ENCODE measurements at places on chromosomes 2 and 18.

- DNase-seq = no peak
Measured at GRCh38 chr2:160367887-160368286, 125.7 kb downstream of the RBMS1 start.

GRCh38 chr2:16249246-16250055, 309.1 kb downstream of the MYCN start:
- no peak for DNase-seq

DNA sequence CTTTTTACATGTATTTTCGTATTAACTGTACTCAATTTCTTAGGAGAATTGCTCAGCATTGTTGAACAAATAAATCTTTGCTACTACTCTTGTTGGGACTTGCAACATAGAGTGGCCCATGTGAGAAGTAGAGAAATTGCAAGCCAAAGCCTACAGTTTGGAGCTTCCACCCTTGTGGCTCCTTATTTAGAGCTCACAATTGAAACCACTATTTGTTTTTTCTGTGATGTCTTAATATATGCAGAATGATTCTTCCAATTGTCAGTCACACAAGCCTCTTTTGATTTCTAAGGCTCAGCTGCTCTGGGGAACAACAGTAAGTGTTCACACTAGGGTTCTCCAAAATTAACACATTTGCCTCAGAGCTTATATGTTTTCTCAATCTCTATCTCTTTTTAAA, 60.2 kb upstream of the GALNT13 start:
- DNase-seq = no peak

DNA sequence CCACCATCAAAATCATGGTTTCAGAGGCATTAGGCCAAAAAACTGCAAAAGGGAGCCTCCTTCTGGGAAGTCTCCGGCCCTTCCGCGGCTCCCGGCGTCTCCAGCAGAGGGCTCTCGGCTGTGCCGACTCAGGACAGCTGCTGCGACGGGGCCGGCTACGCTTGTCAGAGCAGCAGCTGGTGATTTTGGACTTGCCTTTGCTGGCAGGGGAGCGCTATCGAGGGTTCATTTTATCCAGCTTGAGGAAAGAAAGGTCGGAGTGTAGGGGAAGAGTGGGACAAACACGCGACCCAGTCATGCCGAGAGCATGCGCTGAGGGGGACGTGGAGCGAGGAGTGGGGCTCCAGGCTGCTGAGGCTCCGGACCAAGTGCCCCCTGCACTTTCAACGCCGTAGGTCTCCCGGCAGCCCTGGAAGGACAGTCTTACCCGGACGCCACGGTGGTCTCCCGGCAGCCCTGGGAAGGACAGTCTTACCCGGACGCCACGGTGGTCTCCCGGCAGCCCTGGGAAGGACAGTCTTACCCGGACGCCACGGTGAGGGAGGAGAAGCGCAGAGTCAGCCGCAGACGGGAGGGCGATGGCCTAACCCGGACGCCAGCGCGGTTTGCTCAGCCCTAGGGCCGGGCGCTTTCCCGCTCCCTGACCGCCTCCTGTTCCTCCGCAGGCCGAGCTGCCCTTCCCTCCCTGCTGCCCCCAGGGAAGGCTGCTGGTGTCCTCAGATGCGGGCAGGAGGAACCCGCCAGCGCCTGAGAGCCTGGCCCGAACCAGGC, 21.7 kb downstream of the DDX18 start:
- DNase-seq = peak; percentile 7

GRCh38 chr2:210259687-210260086, 34.4 kb upstream of the ACADL start:
- DNase-seq = no peak

- DNase-seq = no peak
Measured at GRCh38 chr2:130355172-130355577, 681 bp upstream of the PTPN18 start.

GRCh38 chr2:191441496-191442214, 196.5 kb downstream of the MYO1B start:
- no peak for DNase-seq

DNA sequence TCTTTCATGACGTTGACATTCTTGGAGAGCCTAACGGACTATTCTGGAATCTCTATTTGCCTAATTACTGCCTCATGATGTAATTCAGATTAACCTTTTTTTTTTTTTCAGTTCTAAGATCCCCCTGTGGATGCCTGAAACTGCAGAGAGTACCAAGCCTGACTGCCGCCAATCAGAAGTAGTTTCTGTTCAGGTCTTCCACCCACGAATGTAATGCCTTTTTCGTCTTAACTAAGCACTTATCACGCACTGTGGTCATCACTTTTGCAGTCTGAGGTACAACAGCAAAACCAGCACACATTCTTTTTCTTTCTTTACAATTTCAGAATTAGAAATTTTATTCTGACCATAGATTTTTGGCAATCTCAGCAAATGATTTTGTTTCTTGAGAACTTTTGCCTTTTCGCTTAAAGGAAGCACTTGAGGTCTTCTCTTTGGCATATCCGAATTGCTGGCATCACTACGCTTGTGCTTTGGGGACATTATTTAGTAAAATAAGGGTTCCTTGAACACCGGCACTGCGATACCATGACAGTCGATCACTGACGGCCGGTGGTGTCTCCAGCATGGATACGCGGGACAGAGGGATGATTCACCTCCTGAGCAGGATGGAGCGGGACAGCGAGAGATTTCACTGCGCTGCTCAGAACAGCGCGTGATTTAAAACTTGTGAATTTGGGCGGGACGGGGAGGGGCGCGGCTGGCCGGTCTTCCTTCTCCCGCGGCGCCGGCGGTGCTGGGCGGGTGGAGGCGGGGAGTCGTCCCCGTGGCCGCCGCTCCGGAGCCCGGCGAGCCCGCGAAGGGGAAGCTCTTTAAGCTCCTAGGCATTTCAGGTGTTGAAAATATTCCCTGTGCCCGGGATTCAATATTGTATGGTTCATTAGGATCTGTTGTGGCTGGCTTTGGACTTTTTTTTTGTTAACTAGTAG, 32.0 kb upstream of the GPR55 start:
- no peak for DNase-seq

DNA sequence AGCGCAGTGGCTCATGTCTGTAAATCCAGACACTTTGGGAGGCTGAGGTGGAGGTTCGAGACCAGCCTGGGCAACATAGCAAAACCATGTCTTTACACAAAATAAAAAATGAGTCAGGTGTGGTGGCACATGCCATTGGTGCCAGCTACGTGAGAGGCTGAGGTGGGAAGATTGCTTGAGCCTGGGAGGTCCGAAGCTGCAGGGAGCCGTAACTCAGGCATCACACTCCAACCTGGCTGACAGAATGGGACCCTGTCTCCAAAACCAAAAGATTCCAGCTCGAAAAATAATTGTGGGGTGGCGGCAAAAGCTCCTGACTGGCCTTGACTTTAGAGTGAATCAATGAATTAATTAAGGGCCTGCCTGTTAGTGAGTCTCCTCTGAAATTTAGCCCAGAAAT, 1.2 kb upstream of the ALPP start:
- DNase-seq = no peak

GRCh38 chr2:111665551-111666116, 218.4 kb downstream of the ANAPC1 start:
- no peak for DNase-seq

- no peak for DNase-seq
Measured at GRCh38 chr2:182605166-182605565, 110.9 kb upstream of the DNAJC10 start.

DNA sequence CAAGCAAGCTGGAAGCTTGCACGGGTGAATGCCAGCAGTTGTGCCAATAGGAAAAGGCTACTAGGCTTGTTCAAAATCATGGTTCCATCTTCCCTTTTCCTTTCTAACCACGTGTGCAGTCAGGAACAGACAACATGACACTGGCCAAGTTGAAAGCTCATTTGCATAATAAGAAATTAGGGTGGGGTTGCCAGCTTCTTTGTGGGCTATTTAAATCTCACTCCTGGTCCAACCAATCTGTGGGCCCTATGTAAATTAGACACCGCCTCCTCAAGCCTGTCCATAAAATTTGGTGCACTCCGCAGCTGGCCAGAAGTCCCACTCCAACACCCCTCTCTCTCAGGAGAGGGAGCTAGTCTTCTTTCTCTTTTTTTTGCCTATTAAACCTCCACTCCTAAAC, 1948.4 kb upstream of the PIK3C3 start:
- DNase-seq = no peak

GRCh38 chr2:206323486-206323885, 49.0 kb downstream of the ZDBF2 start:
- no peak for DNase-seq

GRCh38 chr2:117071556-117072102, 742.9 kb upstream of the DDX18 start:
- no peak for DNase-seq

DNA sequence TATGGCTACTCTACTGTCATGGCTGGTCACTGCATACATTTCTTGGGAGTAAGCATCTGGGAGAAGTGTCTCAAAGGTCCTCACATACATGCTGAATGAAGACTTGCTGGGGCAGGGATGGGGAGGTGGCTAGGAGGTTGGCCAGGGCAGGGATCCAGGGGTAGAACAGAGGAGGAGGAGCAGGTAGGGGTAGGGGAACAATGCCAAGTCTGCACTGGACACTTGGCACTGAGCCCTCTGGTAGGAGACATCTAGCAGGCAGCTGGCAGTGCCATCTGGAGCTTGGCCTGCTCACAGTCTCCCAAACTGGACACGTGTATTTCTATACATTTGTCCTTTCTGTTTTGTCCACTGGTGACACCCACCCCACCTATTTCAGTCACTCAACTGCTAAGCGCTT, 62.7 kb upstream of the REV1 start:
- DNase-seq = peak; percentile 70

DNA sequence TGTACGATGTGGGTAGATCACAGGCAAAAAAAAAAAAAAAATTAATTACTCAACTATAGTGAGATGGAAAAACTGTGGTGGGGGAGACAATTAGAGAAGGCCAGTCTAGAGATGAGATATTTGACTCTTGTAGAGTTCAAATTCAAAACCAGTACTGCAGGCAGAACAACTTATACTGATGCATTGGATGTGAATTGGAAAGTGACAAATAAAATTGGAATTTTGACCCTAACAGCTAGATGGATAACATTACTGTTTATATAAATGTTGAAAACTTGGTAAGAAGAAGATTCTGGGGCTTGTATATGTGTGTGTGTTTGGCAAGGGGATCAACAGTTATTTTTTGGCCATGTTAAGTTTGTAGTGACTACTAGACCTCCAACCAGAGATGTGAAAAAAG, 256.9 kb downstream of the RND3 start:
- no peak for DNase-seq

DNA sequence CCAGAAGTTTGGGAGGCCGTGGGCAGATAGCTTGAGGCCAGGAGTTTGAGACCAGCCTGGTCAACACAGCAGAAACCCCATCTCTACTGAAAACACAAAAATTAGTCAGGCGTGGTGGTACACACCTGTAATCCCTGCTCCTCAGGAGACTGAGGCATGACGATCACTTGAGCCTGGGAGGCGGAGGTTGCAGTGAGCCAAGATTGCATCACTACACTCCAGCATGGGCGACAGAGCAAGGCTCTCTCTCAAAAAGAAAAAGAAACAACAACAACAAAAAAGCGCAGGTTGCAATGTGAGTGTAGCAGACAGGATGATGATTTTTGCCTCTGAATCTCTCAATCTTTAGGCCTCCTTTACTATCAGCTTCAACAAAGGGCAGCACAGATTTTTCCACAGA, 2.7 kb upstream of the USP14 start:
- no peak for DNase-seq

- no peak for DNase-seq
Measured at GRCh38 chr2:26561376-26561775, 79.8 kb downstream of the CIB4 start.

GRCh38 chr2:162646794-162647193, 191.8 kb downstream of the KCNH7 start:
- no peak for DNase-seq

GRCh38 chr2:47598476-47598875, 184.5 kb upstream of the MSH6 start:
- DNase-seq = no peak

- DNase-seq = no peak
Measured at GRCh38 chr2:191626497-191627151, 51.3 kb upstream of the NABP1 start.

- no peak for DNase-seq
Measured at GRCh38 chr2:189454009-189454408, 12.7 kb downstream of the WDR75 start.

DNA sequence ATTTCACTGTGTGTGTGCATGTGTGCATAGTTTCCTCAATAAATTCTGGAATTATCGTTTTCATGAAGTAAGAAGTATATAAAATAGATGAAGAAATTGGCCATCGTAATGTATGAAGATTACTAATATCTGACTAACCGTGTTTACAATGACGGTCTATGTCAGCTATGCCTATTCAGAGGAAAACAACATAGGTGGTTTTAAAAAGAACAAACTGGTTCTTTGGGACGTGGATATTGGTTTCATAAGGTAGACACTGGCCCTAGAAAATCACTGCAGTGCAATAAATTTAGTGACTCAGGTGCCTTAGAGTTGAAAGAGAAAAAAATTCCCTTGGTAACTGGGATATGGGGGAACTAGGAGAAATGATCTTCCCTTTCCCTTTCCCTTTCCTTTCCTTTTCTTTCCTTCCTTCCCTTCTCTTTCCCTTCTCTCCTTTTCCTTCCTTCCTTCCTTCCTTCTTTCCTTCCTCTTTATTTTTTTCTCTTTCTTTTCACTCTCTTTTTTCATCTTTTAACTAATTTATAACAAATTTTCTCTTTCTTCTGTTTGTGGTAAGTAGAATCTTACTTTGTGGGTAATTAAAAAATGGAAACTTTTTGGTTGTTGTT, 36.4 kb downstream of the MAP2 start:
- no peak for DNase-seq

- DNase-seq = no peak
Measured at GRCh38 chr18:10562773-10563160, 36.9 kb downstream of the NAPG start.

DNA sequence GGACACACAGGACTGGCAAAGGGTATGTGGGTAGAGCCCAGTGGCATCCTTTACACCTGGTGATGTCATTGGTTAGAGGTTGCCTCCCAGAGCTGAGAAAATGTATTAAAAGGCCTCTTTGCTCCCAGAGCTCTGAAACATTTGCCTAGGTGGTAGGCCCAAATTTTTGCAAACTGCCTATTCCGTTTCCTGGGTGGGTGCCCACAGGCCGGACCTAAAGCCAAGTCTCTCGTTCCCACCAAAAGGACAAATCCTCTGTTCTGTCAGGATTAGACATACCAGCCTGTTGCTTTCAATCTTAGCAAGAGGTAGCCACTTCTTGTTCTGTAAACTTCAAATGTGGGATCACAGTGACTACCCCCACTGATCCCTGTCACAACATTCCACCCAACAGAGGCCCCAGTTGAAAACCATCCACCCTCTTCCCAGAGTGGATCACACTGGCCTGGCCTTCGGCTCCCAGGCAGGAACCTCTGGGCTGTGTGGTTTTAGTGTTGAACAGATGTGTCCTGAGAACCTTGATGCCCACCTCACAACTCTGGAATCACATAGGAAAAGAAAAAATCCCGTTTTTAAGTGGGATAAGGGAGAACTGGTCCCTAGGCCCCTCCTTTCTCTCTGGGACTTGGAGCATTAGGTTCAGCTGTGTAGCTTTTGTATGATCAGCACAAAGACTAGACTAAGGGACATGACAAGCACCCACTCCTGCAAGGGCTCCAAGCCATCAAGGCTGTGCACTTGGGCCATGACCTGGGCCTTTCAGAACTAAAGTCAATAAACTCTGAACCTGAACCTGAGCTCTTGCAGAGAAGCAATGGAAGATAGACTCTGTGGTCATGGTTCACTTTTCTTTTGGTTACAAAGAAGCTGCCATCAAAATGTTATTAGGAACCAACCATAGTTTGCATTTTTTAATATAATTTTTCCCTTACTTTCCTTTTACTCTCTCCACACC, 211.3 kb downstream of the CYP26B1 start:
- no peak for DNase-seq
